ENCODE measurements at places on chromosomes 6 and 20.

DNA sequence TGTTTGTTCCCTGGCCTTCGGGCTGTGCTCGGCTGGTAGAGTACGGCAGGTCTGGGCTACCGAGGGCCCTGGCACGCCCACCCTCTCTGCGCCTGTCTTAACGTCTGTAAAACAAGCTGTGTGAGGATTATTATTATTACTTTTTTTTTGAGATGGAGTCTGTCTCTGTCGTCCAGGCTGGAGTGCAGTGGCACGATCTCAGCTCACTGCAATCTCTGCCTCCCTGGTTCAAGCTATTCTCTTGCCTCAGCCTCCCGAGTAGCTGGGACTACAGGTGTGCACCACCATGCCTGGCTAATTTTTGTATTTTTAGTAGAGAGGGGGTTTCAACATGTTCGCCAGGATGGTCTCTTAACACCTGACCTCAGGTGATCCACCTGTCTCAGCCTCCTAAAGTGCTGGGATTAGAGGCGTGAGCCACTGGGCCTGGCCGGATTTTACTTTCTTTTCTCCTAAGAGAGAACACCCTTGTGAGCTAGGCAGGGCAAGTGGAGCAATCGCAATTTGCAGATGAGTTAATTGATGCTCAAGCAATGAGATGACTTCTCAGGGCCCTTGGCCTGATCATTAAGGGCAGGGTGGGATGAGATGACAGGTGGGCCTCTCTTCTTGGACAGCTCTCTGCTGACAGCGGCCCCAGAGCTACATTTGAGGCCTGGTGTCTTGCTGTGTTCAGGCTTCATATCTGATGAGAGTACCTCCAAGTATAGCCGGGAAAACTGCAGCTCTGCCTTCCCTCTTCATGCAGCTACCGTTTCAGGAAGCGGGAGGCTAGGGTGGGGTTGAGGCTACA, 859 bp upstream of the SMIM29 start:
- H3K27me3 ChIP-seq, result no peaks in the 10 kb centered on the region
- peak overlapping the region; percentile 96 for H3K4me3 ChIP-seq
- no peak for DNase-seq
- H3K4me1 ChIP-seq, result peaks cover 15% of the 10 kb centered on the region
- peak overlapping the region; percentile 93 for H3K27ac ChIP-seq

DNA sequence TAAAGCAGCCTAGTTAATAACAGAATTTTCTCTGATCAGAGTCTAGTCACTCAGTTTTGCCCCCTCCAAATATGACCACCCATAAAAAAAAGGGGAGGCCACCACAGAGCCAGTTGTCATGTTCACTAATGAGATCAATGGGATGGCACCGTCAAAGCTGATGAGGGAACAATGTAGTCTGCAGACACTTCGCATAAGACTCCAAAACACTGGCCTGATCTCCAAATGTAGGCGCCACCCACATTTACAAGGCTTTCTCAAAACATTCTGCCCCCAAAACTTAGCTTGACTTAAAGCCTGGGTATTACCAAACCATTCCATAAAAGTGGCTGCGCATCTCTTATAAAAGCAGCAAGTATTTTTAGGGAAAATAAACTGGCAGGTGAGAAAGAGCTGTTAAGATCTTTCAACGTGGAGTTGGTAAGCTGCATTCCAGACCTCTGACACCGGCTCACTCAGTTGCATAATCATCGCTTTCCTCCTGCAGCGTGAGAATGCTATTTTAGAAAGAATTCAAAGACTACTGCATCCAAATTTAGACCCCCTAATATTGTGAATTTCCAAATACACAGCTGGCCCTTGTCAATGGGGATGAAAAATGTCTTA, 59.3 kb downstream of the TBC1D7 start:
- H3K4me1 ChIP-seq, result peaks cover 11% of the 10 kb centered on the region
- H3K27me3 ChIP-seq, result no peaks in the 10 kb centered on the region
- no peaks in the 10 kb centered on the region for H3K36me3 ChIP-seq
- DNase-seq, result no peak
- H3K27ac ChIP-seq, result no peak overlapping the region

GRCh38 chr20:20505554-20505953, 137.7 kb downstream of the INSM1 start:
- no peaks in the 10 kb centered on the region for H3K27me3 ChIP-seq
- H3K4me3 ChIP-seq, result no peak overlapping the region
- no peaks in the 10 kb centered on the region for H3K4me1 ChIP-seq
- no peak overlapping the region for H3K27ac ChIP-seq

- H3K36me3 ChIP-seq, result no peaks in the 10 kb centered on the region
- H3K27ac ChIP-seq, result no peak overlapping the region
- H3K4me1 ChIP-seq, result no peaks in the 10 kb centered on the region
- no peaks in the 10 kb centered on the region for H3K27me3 ChIP-seq
- no peak overlapping the region for H3K4me3 ChIP-seq
- no peak for DNase-seq
Observed at GRCh38 chr6:84346372-84346771, 118.9 kb upstream of the CEP162 start.

Measured in upper lobe of right lung (tissue), 1 donor.